ENCODE measurements at places on chromosomes 13 and 19. TPM values are rescaled to one million over a fixed set of nuclear protein-coding genes. Genes with fewer than 3 reads are reported as not detected.

The GARIN5B gene
- total RNA-seq: not detected

The SIGLEC8 gene
- total RNA-seq: not detected

The TMEM272 gene
- not detected for total RNA-seq

The THSD8 gene
- total RNA-seq: not detected

The MZF1 gene
- total RNA-seq: 22.0 TPM

The PRODH2 gene
- total RNA-seq: not detected

The KL gene
- total RNA-seq: not detected

The ICAM4 gene
- 1.9 TPM for total RNA-seq

The PCDH9 gene
- 2.6 TPM for total RNA-seq

The WDR62 gene
- 4.6 TPM for total RNA-seq

The RASAL3 gene
- total RNA-seq: under 0.01 TPM

The ZBTB32 gene
- not detected for total RNA-seq

The PHF11 gene
- total RNA-seq: 14.9 TPM

The HIPK4 gene
- 0.14 TPM for total RNA-seq

The ZNF562 gene
- total RNA-seq: 32.2 TPM

The EBI3 gene
- 0.28 TPM for total RNA-seq

The RAB3A gene
- total RNA-seq: 4.0 TPM

The NFKBIB gene
- total RNA-seq: 8.9 TPM

The GAPDHS gene
- total RNA-seq: not detected

The ADAT3 gene
- total RNA-seq: 1.5 TPM

The GPR12 gene
- not detected for total RNA-seq

The LGALS14 gene
- total RNA-seq: not detected

The NCAN gene
- not detected for total RNA-seq

The DCLK1 gene
- total RNA-seq: 4.5 TPM

The EXOC3L2 gene
- not detected for total RNA-seq

The PGLYRP2 gene
- not detected for total RNA-seq

The LILRA5 gene
- total RNA-seq: not detected

The KCTD12 gene
- 29.4 TPM for total RNA-seq

The ZNF442 gene
- 3.9 TPM for total RNA-seq

The UPF1 gene
- 111 TPM for total RNA-seq

The CCNA1 gene
- 1.2 TPM for total RNA-seq

The GARRE1 gene
- total RNA-seq: 16.0 TPM

The LMO7 gene
- 392 TPM for total RNA-seq

The ERFL gene
- not detected for total RNA-seq

The CCL25 gene
- not detected for total RNA-seq

The SHISA7 gene
- not detected for total RNA-seq

The PDX1 gene
- total RNA-seq: not detected

The RNF113B gene
- not detected for total RNA-seq

The NAPSA gene
- 0.30 TPM for total RNA-seq

The HTR2A gene
- total RNA-seq: 6.5 TPM

The TYROBP gene
- not detected for total RNA-seq

The IGFL2 gene
- 0.05 TPM for total RNA-seq

The KPNA3 gene
- total RNA-seq: 64.2 TPM

The ZNF738 gene
- total RNA-seq: 6.8 TPM

The NLRP4 gene
- not detected for total RNA-seq

The STARD13 gene
- total RNA-seq: 25.1 TPM

The FAAP24 gene
- 0.89 TPM for total RNA-seq

The WASF3 gene
- 14.0 TPM for total RNA-seq

The ADAMTSL5 gene
- total RNA-seq: 5.0 TPM

The MUC16 gene
- total RNA-seq: not detected

The BIVM gene
- total RNA-seq: 44.9 TPM

Data from smooth muscle cell of the umbilical artery (primary cell).